ENCODE measurements at places on chromosomes 7 and 10. TPM values are rescaled to one million over a fixed set of nuclear protein-coding genes. Genes with fewer than 3 reads are reported as not detected.

FAM25G gene
- not detected for total RNA-seq

LIPM gene
- total RNA-seq = not detected

C7orf57 gene
- total RNA-seq = 0.64 TPM

OR6B1 gene
- not detected for total RNA-seq

CALHM1 gene
- not detected for total RNA-seq

WEE2 gene
- total RNA-seq = not detected

MSMB gene
- not detected for total RNA-seq

ZNF503 gene
- 12.4 TPM for total RNA-seq

PTPRZ1 gene
- total RNA-seq = not detected

GPR37 gene
- 2.2 TPM for total RNA-seq

CACNA2D1 gene
- total RNA-seq = 18.8 TPM

CHN2 gene
- total RNA-seq = 7.0 TPM

GARIN1A gene
- total RNA-seq = 0.05 TPM

SHTN1 gene
- total RNA-seq = 10.2 TPM

DPCD gene
- total RNA-seq = 54.0 TPM

GHRHR gene
- total RNA-seq = not detected

SLC13A1 gene
- total RNA-seq = not detected

RHOBTB1 gene
- 42.7 TPM for total RNA-seq

BCAP29 gene
- total RNA-seq = 130 TPM

CPN1 gene
- not detected for total RNA-seq

UCN3 gene
- total RNA-seq = not detected

KNDC1 gene
- total RNA-seq = not detected

AGR3 gene
- not detected for total RNA-seq

MRPS24 gene
- 93.9 TPM for total RNA-seq

ZNF804B gene
- not detected for total RNA-seq

MKX gene
- not detected for total RNA-seq

WNT8B gene
- not detected for total RNA-seq

CHST15 gene
- total RNA-seq = 68.1 TPM

GRK5 gene
- 54.7 TPM for total RNA-seq

FRAT1 gene
- total RNA-seq = 3.3 TPM

VAX1 gene
- not detected for total RNA-seq

CYP2C19 gene
- not detected for total RNA-seq

PDE1C gene
- total RNA-seq = 2.6 TPM

TMEM273 gene
- 11.6 TPM for total RNA-seq

LRRC18 gene
- not detected for total RNA-seq

SLIT1 gene
- total RNA-seq = not detected

BAG3 gene
- 70.9 TPM for total RNA-seq

TFPI2 gene
- 152 TPM for total RNA-seq

RBP3 gene
- total RNA-seq = not detected

CALY gene
- not detected for total RNA-seq

PAX4 gene
- total RNA-seq = not detected

CFAP69 gene
- 0.88 TPM for total RNA-seq

KIAA1549 gene
- total RNA-seq = 8.7 TPM
